NCI-H82 (cell line): ENCODE measurements at places on chromosomes 1 and 21.

- peak; percentile 40 for DNase-seq
These were observed 27.3 kb upstream of the COL6A1 start for GRCh38 chr21:45954261-45954660.

- no peak for DNase-seq
These were observed 9.3 kb downstream of the HLX start for GRCh38 chr1:220888417-220888986.

DNA sequence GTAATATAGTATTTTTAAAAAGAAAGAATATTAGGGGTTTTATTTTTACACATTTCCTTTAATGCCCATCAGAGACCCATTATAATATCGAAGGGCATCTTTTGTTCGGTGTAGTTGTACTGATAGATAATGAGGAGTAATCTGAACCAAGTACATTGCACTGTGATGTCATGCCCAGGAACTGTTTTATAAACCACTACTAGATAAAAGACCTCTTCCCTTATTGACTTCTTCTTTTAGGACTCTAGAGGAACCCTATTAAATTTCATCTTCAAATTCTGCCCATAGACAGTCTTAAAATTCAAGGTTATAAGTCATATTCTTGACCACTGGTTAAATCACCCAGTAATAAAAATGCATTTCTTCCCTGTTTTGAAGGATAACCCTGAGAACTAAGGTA lies 206.5 kb downstream of the NRIP1 start:
- DNase-seq, result no peak

GRCh38 chr1:179107706-179108629 lies 26.1 kb downstream of the TOR3A start:
- no peak for DNase-seq

- peak; percentile 83 for DNase-seq
These were observed 146.6 kb downstream of the KCNJ6 start for GRCh38 chr21:37769656-37770055.

DNA sequence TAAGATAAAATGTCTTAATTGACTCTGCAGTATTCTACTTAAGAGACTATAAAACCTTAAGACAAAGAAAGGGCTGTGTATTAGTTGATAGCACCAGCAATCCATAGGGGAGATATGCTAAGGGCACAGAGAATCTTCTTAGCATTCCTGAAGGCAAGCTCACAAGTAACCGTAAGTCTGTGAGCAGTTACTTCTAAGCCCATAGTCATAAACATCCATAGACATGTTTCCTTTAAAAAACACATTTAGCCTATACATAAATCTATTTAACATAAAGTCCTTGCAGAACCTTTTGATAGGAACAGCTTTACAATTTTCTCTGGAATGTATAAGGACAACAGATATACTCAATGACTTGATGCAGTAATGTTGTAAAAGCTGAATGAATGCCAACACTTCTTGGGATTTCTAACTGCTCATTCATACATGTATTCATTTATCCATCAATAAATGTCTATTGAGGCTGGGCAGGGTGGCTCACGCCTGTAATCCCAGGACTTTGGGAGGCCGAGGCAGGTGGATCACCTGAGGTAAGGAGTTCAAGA lies 6.3 kb upstream of the ERRFI1 start:
- no peak for DNase-seq

- no peak for DNase-seq
These were observed 168.2 kb downstream of the RASAL2 start for GRCh38 chr1:178262120-178262500.

GRCh38 chr1:192579010-192579738 lies 3.6 kb downstream of the RGS1 start:
- peak; percentile 48 for DNase-seq
